Activated effector memory CD4-positive, alpha-beta T cell treated with anti-CD3 and anti-CD28 coated beads, Interleukin-2, amount 50 U/mL, for 16 hours (primary cell): ENCODE measurements at places on chromosomes 16 and 17.

DNA sequence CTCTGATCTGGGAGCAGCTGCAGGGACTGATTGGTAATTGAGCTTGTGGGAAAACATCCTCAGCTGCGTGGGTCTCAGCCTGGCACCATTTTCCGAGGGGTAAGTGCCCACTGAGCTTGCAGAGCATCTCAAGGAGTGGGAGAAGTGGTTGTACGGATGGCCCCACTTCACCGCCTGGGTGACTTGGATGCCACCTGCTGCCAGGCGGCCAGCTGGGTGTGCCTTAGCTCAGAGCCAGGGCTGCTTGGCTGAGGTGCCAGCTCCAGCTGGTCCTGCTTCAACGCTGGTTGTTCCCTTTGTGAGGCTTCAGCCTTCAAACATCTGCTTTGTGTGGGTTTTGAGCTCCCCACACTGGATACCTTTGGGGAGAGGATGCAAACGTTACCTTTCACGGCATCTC, 482.7 kb upstream of the EEF2KMT start:
- DNase-seq = no peak

- DNase-seq = no peak
Observed at GRCh38 chr16:10930755-10931093, 11.5 kb downstream of the DEXI start.

DNA sequence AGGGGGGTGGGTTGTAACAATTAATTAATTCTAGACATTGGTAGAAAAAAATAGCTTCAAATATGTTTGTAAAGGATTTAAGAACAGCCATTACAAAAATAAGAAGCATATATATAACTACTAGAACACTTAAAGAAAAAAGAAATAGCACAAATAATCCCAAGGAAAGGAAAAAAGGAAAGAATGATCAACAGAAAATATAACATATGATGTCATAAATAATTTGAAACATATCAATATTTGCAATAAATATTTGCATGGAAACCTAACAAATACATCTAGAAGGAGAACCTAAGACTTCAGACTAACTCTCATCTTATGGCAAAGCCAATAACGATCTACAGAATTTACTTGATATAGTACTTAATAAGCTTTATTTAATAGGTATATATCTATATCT, 28.9 kb downstream of the CDYL2 start:
- DNase-seq = no peak

DNA sequence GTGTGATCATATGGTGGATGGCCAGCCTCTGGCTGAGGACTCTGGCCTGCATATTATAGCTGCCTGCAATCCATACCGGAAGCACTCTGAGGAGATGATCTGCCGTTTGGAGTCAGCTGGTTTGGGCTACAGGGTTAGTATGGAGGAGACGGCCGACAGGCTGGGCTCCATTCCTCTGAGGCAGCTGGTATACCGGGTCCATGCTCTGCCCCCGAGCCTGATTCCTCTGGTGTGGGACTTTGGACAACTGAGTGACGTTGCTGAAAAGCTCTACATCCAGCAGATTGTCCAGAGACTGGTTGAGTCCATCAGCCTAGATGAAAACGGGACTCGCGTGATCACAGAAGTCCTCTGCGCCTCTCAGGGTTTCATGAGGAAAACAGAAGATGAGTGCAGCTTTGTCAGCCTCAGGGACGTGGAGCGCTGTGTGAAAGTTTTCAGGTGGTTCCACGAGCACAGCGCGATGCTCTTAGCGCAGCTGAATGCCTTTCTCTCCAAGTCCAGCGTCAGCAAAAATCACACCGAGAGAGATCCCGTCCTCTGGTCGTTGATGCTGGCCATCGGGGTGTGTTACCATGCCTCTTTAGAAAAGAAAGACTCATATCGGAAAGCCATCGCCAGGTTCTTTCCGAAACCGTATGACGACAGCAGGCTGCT, 69.0 kb upstream of the ENDOV start:
- peak; percentile 47 for DNase-seq

DNA sequence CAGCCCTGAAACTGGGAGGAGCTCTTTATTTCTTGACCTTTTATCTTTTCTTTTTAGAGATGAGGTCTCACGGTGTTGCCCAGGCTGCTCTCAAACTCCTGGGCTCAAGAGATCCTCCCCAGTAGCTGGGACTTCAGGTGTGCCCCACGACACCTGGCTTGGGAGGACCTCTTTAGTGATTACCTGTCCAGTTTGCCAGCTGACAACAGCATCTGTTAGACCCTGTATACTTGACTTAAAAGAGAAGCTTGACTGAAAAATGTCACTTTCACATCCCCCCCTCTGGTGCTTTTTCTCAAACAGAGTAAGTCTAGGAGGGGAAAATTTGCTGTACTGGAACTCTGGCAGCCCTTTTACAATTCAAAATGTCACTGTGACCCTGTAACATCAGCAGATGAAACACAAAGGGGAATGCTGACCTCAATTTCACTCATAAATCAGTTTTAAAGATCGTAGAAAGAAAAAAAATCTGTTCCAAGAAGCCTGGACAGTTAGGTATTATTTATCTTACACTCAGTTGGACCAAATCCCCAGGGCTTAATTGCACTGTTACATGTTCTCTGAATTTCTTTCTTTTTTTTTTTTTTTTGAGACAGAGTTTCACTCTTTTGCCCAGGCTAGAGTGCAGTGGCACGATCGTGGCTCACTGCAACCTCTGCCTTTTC, 1.8 kb upstream of the ERN1 start:
- DNase-seq = no peak

- DNase-seq = no peak
Observed at GRCh38 chr16:13093661-13094060, 192.3 kb downstream of the SHISA9 start.
